ENCODE measurements at places on chromosomes 16 and 17.

- no peak for DNase-seq
Measured at GRCh38 chr16:81029930-81030604, 5.6 kb upstream of the ATMIN start.

DNA sequence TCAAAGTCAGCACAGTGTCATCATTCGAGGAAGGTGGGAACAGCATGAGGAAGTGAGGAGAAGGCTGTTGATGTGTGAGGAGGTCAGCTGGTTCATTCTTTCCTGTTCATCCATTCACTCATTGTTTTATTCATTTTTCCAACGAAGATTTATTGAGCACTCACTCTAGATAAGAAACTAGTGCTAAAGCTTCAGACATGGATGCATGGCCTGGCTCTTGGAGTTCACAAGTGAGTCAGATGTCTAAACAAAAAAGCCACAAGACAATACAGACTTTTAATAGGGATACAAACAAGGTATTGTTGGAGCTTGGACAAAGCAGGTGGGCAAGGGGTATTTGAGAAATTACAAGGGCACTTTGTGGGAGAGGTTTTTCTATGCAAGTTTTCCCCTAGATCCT lies 31.3 kb upstream of the MPHOSPH6 start:
- DNase-seq: no peak

GRCh38 chr16:73062743-73063733 lies 15.1 kb upstream of the ZFHX3 start:
- no peak for DNase-seq

DNA sequence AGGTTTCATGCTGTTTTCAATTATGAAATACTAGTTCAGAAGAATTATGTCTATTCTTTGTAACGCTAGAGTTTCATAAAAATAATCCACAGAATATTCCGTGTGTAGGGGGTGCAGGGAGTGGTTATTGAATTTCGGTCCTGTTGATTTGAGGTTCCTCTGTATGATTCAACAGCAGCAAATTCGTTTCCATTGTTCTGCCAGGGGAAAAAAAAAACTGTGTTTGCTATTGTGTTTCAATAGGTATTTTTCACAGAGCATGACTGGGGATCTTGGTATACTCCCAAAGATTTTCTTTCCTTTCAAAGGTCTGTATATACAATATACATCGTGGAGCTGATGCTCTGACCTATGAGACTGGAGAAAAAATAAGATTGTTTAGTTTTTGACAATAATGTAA lies 15.8 kb downstream of the SHISA9 start:
- DNase-seq: no peak

- no peak for DNase-seq
Measured at GRCh38 chr16:87100306-87101058, 216.7 kb downstream of the C16orf95 start.

DNA sequence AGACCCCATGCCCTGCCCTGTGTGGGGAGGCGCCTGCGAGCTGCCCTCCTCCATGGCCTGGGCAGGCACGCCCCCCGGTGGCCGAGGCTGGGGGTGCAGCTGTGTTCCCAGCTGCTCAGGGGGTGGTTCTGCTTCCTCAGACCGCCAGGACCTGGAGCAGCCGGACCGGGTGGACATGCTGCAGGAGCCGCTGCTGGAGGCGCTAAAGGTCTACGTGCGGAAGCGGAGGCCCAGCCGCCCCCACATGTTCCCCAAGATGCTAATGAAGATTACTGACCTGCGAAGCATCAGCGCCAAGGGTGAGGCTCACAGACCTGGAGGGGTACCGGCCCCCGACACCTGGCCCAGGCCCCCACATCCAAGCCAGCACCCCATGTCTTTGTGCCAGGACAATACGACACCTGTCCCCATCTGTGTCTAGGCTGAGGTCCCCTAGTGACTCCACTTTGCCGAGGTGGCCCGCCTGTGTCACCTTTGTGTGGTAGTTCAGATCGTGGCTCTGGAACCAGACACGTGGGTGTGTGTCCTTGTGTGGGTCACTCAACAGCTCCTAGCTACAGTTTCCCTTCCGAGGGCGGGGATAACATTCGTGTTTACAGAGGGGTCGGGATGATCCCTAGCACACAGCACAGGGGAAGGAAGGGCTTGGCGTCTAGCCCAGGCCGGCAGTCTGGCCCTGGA lies 9.3 kb downstream of the GJD3 start:
- peak; percentile 67 for DNase-seq

GRCh38 chr17:20121359-20122253 lies 112.4 kb downstream of the SPECC1 start:
- peak; percentile 63 for DNase-seq

- peak; percentile 86 for DNase-seq
Measured at GRCh38 chr17:979539-980405, at the start of gene NXN. NXN (minus strand) TSS chr17:979776.

GRCh38 chr17:39235555-39236449 lies 10.1 kb upstream of the STAC2 start:
- DNase-seq: peak; percentile 73

- no peak for DNase-seq
Measured at GRCh38 chr16:10922328-10923145, 19.7 kb downstream of the DEXI start.

DNA sequence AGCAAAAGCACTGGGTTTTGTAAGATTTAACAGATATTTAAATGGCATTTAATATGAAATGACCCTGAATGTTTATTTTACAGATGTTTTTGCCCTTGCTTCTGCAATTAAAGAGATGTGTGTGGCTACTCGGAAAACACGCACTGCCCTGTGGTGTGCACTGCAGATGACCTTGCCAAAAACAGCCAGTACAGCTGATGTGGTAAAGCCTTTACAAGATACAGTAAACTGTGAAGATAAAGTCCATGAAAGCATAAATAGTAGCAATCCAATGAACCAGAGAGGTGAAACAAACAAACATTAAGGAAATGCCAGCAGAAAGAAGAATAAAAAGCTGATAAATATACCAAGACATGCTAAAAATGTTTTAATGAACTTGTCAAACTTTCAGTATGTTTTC lies 15.7 kb downstream of the CCDC43 start:
- no peak for DNase-seq

DNA sequence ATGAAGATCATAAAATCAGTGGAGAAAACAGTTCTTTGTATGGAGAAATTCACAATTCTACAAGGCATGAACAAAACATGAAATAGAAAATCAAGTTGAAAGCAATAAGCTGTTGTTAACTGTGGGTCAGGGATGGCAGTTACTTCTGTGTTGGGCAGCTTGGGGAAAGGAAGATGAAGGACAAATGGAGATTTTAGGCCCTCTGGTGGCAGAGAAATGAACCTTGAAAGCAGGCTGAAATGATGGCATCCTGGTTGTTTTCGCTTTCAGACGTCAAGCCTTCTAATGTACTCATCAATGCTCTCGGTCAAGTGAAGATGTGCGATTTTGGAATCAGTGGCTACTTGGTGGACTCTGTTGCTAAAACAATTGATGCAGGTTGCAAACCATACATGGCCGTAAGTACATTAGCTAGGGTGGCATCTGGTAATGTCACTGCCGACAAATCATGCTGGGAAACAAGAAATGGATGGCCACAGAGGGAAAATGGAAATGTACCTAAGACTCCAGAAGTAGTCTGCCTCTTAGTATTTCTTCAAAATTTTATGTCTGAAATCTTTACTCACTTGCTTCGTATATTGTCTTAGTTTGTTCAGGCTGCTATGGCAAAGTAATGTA lies 108.9 kb downstream of the MAP2K6 start:
- DNase-seq: peak; percentile 24

DNA sequence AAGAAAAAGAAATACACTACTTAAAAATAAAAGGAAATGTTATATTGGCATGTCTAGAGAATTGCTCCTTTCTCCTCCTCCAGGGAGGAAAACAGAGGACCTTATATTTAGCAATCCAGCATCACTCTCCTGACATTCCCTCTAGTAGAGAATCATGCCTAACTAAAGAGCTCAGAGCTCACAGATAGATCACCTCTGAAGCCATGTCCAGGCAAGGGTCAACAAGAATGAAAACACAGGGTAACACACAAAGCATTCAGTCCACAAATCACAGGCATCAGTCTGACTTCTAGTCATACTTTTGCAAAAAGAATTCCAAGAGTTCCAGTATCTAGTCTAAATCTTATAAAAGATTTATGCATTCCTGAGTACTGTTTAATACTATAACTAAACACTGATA lies 4.4 kb upstream of the HASPIN start:
- no peak for DNase-seq

DNA sequence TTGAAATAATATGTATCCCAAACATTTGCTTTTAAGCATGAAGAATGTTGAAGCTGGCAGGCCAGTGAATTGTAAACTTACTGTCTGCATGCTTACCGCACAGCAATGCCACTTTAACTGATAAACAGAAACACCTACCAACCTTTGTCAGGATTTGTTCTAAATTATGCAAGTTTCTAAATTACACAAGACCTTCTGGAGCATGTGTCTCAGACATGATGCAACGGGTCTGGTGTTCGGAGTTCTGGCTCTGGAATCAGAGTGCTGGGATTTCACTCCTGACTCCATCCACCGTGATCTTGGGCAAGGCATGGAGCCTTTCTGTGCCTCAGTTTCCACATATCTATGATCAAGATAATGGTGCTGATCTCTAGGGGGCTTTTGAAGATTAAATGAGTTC lies 111.2 kb downstream of the CCT6B start:
- no peak for DNase-seq

- no peak for DNase-seq
Measured at GRCh38 chr17:11182430-11182829, 58.6 kb upstream of the SHISA6 start.
